ENCODE measurements at places on chromosomes 5 and 9.
A peak's percentile ranks its signal among the peaks of the same experiment; 100 is the strongest.

DNA sequence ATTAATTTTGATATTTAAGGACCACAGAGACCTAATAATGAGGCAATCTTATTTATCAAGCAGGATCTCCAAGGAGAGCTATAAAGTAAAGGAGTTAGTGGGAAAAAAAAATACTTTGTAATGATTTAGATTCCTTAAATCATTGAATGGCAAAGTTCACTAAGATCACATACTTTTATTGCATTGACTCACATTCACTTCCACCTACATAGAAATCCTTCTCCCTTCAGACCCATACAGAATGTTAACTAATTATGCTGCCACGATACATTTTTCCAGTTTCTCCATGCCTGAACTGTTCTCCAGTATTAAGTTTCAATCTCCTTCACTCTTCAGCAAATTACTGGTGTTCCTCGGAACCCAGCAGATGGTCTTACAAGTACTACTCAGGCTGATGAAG lies 388.7 kb downstream of the EFNA5 start:
- no peak for DNase-seq

DNA sequence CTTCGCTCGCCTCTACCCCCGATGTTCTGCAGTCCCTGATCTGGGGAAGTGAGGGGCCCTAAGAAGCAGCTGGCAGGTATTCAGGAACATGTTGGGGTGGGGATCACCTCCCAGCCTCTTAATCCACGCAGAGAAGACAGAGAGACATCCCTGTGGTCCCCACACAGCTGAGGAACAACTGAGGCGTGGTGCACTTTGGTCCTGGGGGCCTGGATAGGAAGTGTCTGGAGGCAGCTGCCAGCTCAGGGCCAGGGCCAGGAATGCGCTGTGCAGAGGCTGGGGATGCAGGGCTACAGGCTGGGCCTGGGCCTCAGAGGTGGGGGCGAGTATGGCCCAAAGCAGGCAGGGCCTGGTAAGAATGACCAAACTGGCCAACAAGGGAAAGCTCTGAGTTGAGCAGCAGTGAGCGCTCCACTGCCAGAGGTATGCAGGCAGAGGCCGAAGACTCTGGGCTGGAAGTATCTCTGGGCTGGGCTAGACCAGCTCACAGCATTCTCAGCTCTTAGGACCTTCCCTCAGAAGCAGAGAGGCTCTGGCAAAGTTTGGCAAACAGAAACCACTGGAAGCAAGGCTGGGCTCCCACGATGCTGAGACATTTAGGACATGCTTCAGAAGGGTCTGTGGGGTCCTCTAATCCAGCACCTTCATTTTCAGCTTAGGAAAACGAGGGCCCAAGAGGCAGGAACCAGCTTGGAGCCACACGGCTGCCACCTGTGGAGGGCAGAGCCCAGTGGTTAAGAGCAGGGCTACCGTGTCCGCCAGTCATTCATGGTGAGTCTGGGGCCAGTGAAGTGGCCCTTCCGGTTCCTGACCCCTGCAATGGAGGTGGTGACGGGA lies 174.4 kb downstream of the GAPVD1 start:
- no peak for DNase-seq

- no peak for DNase-seq
Measured at GRCh38 chr5:168961681-168962080, 339.3 kb downstream of the SLIT3 start.

DNA sequence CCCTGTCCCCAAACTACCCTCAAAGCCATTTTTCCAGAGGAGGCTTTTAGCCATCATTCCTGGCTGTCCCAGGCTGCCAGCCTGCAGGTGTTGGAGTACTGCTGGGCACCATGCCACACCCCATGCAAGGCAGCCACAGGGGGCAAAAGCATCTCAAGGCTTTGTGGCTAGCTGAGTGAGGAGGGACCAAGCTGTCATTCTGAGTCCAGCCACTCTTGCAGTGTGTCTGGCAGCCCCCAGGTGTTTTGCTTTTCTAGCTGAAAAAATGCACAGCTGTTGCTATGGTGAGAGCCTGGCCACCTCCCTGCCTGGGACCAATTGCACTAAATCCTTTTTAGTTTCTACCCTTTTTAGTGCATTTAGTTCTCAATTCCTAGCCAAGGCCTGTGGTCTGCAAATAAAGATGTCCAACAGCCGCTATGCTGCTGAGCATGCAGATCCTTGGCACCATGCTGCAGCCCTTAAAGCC lies 50.4 kb upstream of the PTGS1 start:
- DNase-seq: no peak

DNA sequence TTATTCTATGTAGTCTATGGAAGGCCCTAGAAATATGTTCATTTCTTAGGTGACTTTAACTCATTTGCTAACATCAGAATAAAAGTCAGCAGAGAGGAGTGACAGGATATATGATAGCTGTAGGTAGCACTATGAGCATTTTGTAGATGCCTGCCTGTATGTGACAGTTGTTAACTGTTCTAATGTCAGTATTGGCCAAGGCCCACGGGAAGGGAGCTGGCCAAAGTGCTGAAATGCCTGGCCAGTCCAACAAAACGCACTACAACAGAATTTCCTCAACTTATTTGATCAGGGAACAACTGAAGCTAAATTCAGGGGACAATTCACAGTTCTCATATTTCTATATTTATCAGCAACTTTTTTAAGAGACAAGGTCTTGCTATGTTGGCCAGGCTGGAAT lies 20.8 kb downstream of the SV2C start:
- DNase-seq: no peak

DNA sequence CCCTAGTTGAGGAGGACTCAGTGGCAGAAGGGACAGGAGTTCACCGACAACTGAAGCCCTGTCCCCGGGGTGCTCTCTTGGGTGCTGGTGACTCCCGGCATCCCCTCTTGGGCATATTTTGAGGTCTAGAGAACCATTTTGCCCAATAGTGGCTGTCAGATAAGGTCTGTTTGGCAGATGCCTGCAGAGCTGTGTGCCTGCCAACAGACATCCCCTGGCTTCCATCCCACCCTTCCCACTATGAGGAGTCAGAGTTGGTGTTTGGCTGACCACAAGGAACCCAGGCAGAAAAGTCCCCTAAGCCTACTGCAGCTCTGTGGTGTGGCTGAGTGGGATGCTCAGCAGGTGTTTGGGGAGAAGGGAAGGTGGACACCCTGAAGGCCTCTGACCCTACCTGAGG lies 207.0 kb downstream of the AUH start:
- DNase-seq: no peak

- DNase-seq: no peak
Measured at GRCh38 chr5:65482736-65483545, 1.2 kb upstream of the ADAMTS6 start.

- peak; percentile 95 for DNase-seq
Measured at GRCh38 chr9:14271093-14271673, 42.8 kb downstream of the NFIB start.

- no peak for DNase-seq
Measured at GRCh38 chr9:109466623-109467590, 31.2 kb downstream of the PTPN3 start.

DNA sequence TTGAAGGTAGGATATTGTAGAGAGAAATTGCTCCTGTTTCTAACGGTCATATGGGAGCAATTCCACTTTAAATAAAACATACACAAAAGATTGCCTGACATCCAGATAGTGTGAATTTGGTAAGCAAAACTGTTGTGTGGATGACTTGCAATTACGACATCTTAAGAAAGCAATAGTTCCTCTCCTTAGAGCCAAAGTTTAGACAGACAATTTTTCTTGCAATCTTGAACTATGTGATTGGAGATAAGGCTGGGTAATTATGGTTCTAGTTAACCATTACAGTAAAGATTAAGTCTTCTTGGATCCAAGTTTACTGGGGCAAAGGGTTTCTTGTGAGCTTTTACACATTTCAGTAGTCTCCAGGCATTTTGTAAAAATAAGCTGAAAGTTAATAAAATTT lies 1080.6 kb upstream of the CDH6 start:
- DNase-seq: no peak

- no peak for DNase-seq
Measured at GRCh38 chr9:115002371-115003120, 72.2 kb upstream of the TNFSF8 start.

GRCh38 chr9:34958411-34958982 lies 412 bp downstream of the PHF24 start:
- DNase-seq: no peak

- DNase-seq: no peak
Measured at GRCh38 chr5:179852993-179853547, 5.5 kb downstream of the MRNIP start.

GRCh38 chr5:171945066-171945465 lies 61.4 kb downstream of the FBXW11 start:
- DNase-seq: no peak

- no peak for DNase-seq
Measured at GRCh38 chr9:26261503-26262330, 583.5 kb upstream of the TUSC1 start.

- DNase-seq: no peak
Measured at GRCh38 chr9:99628285-99628684, 193.4 kb upstream of the NR4A3 start.

DNA sequence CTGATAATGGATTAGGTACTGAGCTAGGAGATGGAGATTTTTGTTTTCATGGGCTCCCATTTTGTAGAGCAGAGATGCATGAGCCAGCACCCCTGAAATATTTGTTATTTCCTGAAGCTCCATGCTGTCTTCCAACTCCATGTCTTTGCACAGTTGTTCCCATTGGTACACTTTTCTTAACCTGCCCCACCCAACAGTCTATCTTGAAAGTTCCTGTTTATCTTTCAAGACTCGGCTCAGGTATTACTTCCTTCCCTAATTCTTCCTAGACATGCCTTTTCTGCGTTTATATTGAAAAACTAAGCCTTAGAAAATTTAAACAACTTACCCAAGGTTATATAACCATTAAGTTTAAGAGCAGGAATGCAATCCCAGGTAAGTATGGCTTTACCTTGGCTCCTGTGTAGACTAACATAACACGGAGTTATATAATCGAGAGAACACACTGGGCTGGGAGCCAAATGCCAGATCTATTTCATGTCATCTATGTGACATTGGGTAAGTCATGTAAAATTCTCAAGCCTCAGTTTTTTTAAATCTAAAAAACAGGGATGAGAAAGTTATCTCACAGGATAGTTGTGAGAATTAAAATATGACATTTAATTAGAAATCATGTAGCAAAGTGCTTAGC lies 67.4 kb downstream of the LIX1 start:
- no peak for DNase-seq

DNA sequence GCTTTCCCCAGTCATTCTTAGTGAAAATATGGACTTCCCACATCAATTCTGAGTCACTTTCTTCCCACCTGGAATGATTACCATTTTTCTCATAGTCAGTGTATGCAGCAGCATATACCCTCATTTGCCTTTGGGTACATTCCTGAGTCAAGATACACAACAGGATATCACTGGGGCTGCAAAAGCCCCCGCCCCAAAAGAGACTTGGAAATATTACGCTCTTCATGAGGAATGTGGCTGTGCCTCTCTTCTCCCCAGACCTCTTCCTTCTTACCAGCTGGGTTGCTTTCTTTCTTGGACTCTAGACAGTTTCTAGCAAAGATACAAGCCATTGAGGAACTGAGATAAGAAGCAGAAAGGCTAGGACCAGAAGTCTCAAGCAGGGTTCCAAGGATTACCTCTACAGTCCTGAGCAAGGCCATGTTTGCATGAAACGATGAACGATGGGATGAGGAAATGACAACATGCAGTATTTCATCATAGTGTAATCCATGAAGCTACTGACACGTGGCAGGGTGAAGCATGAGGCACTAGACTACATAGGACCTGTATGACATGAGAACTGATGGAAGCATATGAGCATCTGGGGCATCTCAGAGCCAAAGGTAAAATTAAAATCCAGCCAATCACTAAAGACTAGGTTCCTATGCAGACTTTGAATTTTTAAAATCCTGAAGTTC lies 218.1 kb downstream of the RAB3C start:
- DNase-seq: no peak

DNA sequence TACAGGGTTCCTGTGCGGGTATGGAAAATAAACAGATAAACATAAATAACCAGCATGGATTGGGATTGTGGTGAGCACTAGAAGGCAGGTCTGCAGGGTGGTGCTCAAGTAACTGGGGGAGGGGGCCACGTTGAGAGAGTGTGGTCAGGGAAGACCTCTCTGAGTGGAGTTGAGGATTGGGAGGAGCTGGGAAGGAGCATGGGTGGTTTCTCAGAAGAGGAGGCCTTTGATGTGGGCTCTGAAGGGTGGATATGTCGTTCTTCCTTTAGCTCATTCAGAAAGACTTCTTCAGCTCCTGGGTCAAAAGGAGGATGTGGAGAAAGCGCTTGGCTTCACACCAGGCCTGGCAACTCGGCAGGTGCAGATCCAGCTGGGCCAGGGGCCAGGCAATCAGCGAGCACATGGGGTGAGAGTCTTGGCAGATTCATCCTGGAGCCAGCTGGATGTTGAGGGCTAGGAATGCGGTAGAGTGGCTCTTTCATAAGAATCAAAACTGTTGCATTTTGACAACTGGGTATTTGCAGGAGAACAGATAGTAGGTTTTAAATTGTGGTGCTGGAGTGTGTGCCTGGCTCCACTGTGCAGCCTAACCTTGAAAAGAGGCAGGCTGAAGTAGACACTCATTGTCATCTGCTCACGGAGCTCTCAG lies 71.7 kb downstream of the PCSK5 start:
- DNase-seq: no peak

DNA sequence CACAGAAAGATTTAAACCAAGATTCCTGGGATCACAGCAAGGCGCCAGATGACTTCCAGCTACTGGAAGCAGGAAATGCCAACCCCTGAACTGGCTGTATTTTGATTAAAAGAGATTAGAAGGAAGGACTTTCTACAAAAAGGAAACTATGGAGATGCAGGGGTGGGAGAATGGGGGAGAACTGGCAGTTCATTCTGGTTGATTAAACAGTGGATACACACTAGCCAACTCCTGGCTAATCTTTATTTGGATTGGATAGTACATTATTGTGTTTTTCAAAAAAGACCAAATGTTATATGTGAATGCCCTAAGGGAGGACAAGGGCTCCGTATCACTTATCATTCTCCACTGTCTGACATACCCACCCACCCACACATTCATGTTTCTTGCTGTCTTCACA lies 93.2 kb downstream of the CDO1 start:
- DNase-seq: no peak

DNA sequence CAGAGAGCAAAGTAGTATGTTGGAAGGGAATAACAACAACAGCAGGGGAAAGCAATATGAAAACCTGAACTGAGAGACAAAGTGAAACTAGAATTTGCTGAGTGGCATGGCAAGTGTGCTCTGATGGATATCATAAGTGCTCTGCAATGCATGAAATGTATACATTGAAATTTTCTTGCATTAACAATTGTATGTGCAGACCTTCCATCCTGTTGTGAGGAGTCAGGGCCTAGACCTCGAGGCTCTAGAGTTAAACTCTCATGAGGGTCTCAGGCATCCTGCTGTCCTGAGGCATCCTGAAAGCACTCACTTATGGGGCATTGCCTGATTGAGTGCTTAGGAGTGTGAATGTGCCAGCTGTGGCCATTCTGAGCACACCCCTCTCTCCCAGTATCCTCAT lies 1.1 kb downstream of the ECM2 start:
- DNase-seq: peak; percentile 2

GRCh38 chr5:134003064-134003816 lies 1.5 kb downstream of the VDAC1 start:
- DNase-seq: peak; percentile 49

- no peak for DNase-seq
Measured at GRCh38 chr5:64190562-64191306, 25.1 kb downstream of the RNF180 start.

GRCh38 chr5:170614720-170615119 lies 110.9 kb downstream of the KCNIP1 start:
- no peak for DNase-seq
